ENCODE measurements at places on chromosomes 5 and 9.

DNA sequence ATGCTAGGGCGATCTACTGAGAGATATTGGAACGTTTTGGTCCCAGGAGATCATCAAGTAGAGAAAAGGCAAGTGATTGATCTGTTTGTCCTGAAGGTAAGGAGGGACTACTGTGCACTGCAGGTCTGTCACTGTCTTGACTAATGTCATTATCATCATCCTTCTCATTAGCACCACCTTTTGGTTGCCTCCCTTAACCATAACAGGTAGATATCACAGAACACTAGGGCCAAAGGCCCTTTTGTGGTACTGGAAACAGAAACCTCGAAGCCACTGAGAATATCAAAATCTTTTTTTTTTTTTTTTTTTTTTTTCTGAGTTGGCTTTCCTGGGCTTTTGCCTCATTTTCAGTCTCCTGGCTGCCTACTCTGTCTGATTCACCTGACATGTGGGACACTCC, 134.0 kb downstream of the KCTD16 start:
- no peak for DNase-seq

- peak; percentile 60 for DNase-seq
Observed at GRCh38 chr5:170338933-170339779, 41.6 kb upstream of the LCP2 start.

- DNase-seq: no peak
Observed at GRCh38 chr5:83917261-83917908, 196.7 kb upstream of the HAPLN1 start.

DNA sequence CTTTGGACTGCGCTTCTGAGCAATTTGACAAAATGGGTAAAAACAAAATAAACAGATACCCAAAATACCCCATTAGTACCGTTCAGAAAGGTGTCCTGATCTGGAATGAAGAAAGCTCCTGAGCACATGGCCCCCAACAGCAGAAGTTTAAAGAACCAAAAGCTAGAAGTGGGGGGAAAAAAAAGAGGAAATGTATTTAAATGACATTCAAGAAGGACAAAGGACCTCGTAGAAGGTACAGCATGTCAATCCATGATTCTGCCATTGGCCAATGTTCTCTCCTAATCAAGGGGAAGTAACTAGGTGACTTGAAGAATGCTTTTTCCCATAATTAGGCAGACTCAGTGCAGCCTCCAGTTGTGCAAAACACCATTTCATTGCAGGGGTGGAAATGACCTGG, 78.6 kb downstream of the SERINC5 start:
- no peak for DNase-seq

GRCh38 chr9:14608540-14608939, 84.7 kb downstream of the ZDHHC21 start:
- no peak for DNase-seq
